ENCODE measurements at places on chromosomes 2 and 18.

- no peak for DNase-seq
Measured at GRCh38 chr2:210072493-210072892, 70.1 kb downstream of the RPE start.

GRCh38 chr18:36811430-36811829 lies 17.4 kb downstream of the TPGS2 start:
- no peak for DNase-seq

DNA sequence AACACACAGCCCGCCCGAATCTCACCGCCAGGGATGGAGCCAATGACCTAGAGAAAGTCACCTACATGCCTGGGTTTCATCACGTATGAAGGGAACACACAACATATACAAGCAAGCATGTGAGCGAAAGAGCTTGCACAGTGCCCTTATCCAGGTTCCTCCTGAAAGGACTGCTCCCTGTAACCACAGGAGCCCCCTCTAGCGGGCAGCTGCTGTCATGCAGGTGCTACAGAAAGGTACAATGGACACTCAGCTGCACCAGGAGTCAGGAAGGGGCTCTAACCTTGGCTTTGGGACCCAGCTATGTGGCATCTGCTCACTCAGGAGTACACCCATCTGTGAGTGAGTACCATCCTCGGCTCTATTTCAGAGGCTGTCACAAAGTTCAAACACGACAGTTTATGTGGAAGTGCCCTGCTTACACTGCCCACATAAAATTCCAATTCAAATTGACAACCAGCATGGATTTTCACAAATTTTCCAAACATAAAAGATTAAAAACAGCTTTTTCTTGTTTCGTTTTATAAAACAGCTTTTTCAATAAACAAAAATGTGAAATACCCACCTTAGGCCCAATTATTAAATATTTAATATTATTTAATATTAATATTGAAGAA lies 3.5 kb downstream of the NDUFA10 start:
- DNase-seq: peak; percentile 47

- no peak for DNase-seq
Measured at GRCh38 chr18:12516049-12516630, 108.4 kb downstream of the PRELID3A start.

DNA sequence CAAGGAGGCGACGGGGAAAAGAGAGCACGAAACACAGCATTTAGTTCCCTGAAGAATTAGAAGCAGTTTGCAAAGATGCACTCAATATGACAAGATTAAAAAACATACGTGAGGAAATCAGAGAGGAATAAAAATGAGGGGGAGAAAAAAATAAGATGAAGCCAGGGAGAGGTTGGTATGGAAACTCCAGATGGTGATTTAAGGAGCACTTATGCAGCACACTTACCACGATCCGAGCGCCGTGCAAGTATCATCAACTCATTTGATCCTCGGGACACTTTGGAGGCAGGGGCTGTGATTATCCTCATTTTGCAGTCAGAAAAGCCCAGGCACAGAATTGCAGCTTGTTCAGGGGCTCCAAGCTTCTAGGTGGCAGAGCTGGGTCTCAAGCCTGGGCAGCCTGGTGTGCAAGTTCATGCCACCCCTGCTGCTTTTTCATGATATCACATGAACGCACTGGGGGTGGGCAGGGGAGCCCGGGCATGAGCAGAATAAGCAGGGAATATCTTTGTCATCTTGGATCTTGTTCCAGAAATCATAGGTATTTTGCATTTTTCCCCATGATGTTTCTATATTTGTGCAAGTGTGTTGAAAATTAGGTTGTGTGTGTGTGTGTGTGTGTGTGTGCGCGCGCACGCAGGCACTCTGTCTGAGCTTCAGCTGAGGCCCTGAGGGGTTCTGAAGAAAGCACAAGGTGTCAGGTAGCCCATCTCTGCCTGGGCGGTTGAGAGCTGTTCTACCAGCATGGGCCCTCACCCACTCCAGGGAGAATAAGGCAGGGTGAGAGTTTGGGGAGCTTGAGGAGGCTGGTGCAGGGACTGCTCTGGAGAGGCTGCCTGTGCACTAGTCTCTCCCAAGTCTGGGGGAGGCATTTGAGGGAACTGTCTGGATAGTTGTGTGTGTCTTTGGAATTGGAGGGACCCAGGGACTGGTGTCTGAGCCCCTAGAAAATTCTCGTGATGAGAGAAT lies 25.0 kb upstream of the PDIA6 start:
- DNase-seq: no peak

GRCh38 chr2:129927696-129928095 lies 51.8 kb upstream of the RAB6C start:
- no peak for DNase-seq

GRCh38 chr2:71605173-71605641 lies 151.8 kb downstream of the DYSF start:
- peak; percentile 8 for DNase-seq

GRCh38 chr2:165239230-165239629 lies at the start of gene SCN2A:
Gene SCN2A, plus strand, starts transcription at chr2:165239414. Its CDS starts 56,410 bp downstream, at chr2:165295824.
- DNase-seq: peak; percentile 58

GRCh38 chr2:99559075-99559662 lies 69.4 kb upstream of the REV1 start:
- DNase-seq: peak; percentile 59

DNA sequence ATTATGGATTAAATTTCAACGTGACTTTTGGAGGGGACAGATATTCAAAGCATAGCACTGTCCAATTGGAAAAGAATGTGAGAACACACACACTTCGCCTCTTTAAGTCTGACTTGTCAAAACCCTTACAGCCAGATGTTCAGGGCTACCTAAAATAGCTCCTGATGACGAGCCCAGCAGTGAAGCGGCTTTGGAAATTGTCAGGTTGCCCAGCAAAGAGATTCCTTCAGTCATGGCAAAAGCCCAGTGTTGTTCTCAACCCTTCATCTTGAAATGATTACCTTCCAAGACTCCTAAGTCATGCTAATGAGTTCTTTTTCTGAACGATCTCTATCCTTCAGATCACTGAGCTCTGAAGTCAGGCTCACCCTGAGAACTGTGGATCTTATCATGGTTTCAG lies 436.6 kb downstream of the LRATD1 start:
- DNase-seq: peak; percentile 36

GRCh38 chr2:95041060-95041823 lies 15.7 kb downstream of the MAL start:
- no peak for DNase-seq

DNA sequence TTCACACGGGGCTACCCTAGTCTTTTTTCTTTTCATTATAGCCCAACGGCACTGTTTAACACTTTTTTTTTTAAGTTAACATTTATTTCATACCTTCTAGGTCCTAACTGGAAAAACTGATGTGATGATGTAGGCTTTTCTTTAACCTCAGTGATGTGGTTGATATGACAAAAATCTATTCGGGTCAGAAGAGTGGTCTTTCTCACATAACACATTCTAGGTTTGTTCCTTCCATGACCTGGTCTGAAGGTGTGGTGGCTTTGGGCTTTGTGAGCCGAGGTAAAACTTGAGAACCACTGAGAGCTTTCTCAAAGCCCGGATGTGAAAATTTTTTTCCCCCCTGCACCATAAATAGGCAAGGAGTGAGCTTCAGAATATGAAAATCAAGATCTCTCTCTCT lies 44.2 kb downstream of the GPD2 start:
- no peak for DNase-seq

DNA sequence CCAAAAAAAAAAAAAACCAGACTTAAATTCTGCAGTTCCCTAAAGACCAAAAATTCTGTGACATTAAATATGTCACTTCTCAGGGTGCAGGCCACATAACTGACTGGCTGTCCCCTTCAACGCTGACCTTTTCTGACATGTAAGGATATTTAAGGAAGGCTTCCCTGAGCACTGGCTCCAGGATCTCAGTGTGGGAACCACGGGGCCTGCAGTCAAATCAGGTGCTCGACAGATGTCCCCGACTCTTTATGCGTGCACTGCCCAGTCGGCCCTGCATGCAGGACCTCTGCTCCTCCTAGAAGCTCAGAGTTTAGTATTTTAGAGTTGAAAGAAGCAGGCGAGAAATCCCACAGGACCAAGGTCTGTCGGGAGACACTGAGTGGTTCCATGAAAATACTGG lies 69.4 kb upstream of the POMC start:
- DNase-seq: no peak

GRCh38 chr2:120991441-120991840 lies 255.8 kb downstream of the GLI2 start:
- DNase-seq: no peak

All from HAP-1 (cell line).